Activated T-helper 2 cell treated with anti-CD3 and anti-CD28 coated beads, Interferon-gamma antibody, Interleukin-2, Interleukin-4, amounts not matched to agents 10 μg/mL and 5 μg/mL and 100 μg/mL, durations not matched to agents 14 hours and 24 hours and 36 hours (primary cell): ENCODE measurements at places on chromosomes 12 and 14. TPM values are rescaled to one million over a fixed set of nuclear protein-coding genes. Genes with fewer than 3 reads are reported as not detected.

Gene HOXC4
- total RNA-seq, result 0.14 and 0.21 TPM in 2 replicates

DNA sequence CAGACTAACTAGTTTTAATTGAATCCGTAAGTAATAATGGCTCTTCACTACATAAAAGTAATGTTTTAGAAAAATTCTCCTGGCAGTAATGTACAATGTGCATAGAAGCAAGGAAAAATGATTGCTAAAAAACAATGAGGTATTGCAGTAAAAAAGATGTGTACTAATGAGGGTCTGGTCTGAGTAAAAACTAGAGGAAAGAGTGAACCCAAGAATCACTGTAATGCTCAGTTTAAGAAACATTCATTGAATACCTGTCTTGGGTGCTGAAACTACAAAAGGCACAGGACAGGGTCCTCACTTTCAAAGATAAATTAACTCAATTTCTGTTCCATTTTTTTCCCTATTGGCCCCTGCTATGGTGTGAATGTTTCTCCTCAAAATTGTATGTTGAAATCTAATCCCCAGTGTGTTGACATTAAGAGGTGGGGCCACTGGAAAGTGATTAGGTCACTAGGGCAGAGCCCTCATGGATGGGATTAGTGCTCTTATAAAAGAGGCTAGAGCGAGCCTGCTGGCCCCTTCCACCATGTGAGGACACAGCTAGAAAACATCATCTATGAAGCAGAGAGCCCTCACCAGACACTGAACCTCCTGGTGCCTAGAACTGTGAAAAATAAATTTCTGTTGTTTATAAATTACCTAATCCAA is 51.6 kb downstream of the RPS6KA5 start:
- no peak overlapping the region for H3K4me3 ChIP-seq
- H3K27ac ChIP-seq, result no peak overlapping the region
- no peaks in the 10 kb centered on the region for H3K27me3 ChIP-seq

DNA sequence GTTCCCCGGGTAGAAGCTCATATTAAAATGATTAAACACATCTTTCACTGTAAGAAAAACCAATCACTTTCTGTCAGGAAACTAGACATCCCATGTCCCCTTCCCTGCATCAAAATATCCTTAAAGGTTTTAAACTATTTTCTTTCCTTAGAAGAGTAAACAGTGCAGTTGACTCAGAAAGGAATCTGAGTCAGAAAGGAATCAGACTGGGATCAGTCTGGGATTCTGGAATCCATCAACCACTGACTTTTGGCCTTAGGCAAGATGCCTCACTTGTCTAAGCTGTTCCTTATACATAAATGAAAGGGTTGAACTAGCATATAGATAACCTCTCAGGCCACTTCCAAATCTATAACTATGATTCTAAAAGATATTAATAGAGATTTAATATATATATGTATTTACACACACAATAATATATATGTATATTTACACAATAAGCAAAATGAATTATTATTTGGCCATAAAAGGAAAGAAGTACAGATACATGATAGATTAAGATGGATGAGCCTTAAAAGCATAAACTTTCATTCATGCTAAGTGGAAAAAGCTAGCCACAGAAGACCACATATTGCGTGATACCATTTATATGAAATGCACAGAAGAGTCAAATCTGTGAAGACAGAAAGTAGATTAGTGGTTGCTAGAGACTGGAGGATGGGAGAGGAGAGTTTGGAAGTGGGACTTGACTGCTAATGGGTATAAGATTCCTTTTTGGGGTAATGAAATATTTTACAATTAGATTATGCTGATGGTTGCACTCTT is 114.4 kb downstream of the SLC38A1 start:
- H3K4me3 ChIP-seq, result no peak overlapping the region
- H3K27ac ChIP-seq, result no peak overlapping the region
- peaks cover 2% of the 10 kb centered on the region for H3K4me1 ChIP-seq
- peaks cover 4% of the 10 kb centered on the region for H3K36me3 ChIP-seq

Gene P2RX2
- total RNA-seq, result not detected in 2 replicates

Gene HOXC11
- total RNA-seq, result not detected in 2 replicates

DNA sequence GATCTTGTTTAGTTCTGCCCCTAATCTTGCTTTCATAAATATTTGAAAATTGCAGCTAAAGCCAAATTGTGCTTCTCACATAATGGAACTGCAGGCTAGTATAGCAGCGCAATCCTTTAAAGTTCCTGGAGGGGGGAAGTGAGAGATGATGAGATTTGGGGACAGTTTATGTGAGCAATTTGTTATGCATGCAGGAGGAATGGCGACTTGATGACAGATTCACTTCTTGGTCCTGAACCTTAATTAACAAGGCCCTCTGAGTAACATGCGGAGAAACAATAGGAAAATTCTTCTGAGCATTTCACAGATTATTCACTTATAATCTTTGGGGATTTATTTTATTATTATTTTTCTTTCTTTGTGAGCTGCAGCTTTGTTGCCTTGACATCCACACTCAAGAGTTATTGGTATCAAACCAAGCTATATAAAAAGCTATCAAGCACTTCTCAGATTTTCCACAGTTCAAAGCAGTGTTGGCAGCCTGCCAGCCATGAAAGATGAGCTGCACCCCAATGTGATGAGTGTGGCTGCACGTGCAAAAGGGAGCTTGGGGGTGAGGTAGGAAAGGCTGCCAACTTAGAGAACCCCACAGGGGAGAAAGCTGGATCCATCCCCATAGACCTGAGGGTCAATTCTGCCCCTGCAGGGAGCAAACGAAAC is 1662.2 kb upstream of the FLRT2 start:
- H3K36me3 ChIP-seq, result no peaks in the 10 kb centered on the region
- H3K27ac ChIP-seq, result no peak overlapping the region
- H3K27me3 ChIP-seq, result no peaks in the 10 kb centered on the region
- H3K4me1 ChIP-seq, result no peaks in the 10 kb centered on the region
- no peak for DNase-seq

Gene GZMB
- 4,664 and 4,741 TPM in 2 replicates for total RNA-seq

- H3K27me3 ChIP-seq, result no peaks in the 10 kb centered on the region
- peaks cover 17% of the 10 kb centered on the region for H3K4me1 ChIP-seq
- no peak overlapping the region for H3K4me3 ChIP-seq
- H3K27ac ChIP-seq, result no peak overlapping the region
Measured at GRCh38 chr12:106975993-106976658, 10.8 kb downstream of the MTERF2 start.

GRCh38 chr12:106814714-106815113 is 40.2 kb downstream of the RIC8B start:
- H3K36me3 ChIP-seq, result peaks cover 15% of the 10 kb centered on the region
- no peaks in the 10 kb centered on the region for H3K27me3 ChIP-seq
- H3K4me3 ChIP-seq, result no peak overlapping the region
- H3K4me1 ChIP-seq, result no peaks in the 10 kb centered on the region

GRCh38 chr14:68722968-68723566 is 69.8 kb downstream of the ZFP36L1 start:
- peaks cover 27% of the 10 kb centered on the region for H3K4me1 ChIP-seq
- H3K36me3 ChIP-seq, result peaks cover 3% of the 10 kb centered on the region
- no peak overlapping the region for H3K4me3 ChIP-seq
- no peak overlapping the region for H3K27ac ChIP-seq
- no peaks in the 10 kb centered on the region for H3K27me3 ChIP-seq
- no peak for DNase-seq

DNA sequence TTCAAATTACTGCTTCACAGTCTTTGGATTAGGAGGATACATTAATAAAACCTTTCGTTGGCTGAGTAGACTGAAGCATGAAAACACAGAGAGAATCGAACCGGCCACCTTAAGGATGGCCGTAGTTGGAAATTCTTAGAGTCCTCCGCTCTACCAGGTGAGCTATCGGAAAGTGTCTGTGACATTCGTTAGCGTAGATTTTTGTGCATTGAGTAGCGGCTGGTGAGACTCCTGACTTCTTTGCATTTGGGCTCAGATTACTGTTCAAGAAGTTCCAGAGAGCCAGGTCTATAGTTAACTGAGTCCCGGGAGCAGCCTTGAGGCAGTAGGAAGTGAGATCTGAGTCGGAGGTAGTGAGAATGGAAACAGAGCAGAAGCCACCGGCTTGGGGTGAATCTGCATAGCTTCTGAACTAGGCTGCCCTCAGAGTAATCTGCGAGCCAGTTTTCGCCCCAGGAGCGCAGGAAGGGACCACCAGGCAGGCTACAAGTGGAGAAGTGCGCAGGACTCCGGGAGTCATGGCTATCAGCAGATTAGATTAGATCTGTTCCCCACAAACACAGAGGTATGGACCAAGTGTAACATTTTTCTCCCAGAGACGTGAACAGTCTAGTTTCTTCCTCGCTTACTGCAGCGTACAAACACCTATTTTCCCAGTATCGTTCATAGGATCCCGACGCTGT is 11.0 kb downstream of the OR6S1 start:
- H3K27ac ChIP-seq, result peak overlapping the region; percentile 1
- H3K27me3 ChIP-seq, result peaks cover 74% of the 10 kb centered on the region
- H3K4me1 ChIP-seq, result peaks cover 56% of the 10 kb centered on the region
- peaks cover 3% of the 10 kb centered on the region for H3K36me3 ChIP-seq
- no peak for DNase-seq

Gene TMX1
- total RNA-seq, result 55.1 and 55.2 TPM in 2 replicates

GRCh38 chr12:19924360-19924759 is 444.0 kb upstream of the PDE3A start:
- H3K4me3 ChIP-seq, result no peak overlapping the region
- H3K27me3 ChIP-seq, result no peaks in the 10 kb centered on the region
- H3K27ac ChIP-seq, result no peak overlapping the region
- no peaks in the 10 kb centered on the region for H3K4me1 ChIP-seq

Gene KRT83
- total RNA-seq, result not detected in 2 replicates

DNA sequence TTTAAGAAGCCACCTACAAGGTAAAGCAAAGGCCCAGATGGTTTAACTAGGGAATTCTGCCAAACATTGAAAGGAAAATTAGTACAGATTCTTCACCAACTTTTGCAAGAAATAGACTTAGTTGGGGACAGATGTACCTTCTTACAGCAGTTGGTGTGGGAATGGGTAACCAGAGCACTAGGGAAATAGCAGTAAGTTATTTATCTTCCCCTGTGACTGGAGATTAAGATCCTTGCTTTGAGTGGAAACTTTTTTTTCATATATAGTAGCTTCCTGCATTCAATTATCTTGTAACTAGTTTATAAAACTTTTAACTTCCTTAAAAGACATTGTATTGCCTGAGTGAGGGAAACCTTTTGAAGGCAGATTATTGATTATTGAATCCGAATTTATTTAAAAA is 44.2 kb downstream of the ARID2 start:
- H3K27me3 ChIP-seq, result no peaks in the 10 kb centered on the region
- no peak overlapping the region for H3K4me3 ChIP-seq
- DNase-seq, result no peak
- no peak overlapping the region for H3K27ac ChIP-seq
- H3K36me3 ChIP-seq, result peaks cover 11% of the 10 kb centered on the region
- H3K4me1 ChIP-seq, result peaks cover 14% of the 10 kb centered on the region

Gene TCHP
- total RNA-seq, result 26.0 and 32.6 TPM in 2 replicates

- H3K4me3 ChIP-seq, result no peak overlapping the region
- H3K36me3 ChIP-seq, result no peaks in the 10 kb centered on the region
- H3K4me1 ChIP-seq, result peaks cover 4% of the 10 kb centered on the region
Measured at GRCh38 chr14:96083667-96084320, 44.6 kb downstream of the C14orf132 start.

DNA sequence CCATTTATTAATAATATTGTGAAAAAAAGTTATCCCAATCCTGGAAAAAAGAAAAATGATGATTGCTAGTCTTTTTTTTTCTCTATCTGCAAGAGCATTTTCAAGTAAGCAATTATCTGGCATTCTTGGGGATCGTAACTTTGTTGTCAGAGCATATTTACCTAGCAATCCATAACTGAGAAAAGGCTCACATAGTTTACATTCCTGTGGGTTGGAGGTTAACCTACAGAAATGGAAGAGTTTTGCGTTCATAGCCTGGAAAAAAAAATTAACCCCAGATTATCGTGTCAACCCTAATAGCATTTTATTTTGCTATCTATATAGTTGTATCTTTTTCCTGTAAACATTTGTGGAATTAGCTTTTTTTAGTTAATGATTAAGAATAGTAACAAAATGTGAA is 292.3 kb downstream of the DAD1 start:
- H3K27ac ChIP-seq, result no peak overlapping the region
- H3K4me3 ChIP-seq, result no peak overlapping the region
- H3K27me3 ChIP-seq, result no peaks in the 10 kb centered on the region
- no peaks in the 10 kb centered on the region for H3K4me1 ChIP-seq
- DNase-seq, result no peak

DNA sequence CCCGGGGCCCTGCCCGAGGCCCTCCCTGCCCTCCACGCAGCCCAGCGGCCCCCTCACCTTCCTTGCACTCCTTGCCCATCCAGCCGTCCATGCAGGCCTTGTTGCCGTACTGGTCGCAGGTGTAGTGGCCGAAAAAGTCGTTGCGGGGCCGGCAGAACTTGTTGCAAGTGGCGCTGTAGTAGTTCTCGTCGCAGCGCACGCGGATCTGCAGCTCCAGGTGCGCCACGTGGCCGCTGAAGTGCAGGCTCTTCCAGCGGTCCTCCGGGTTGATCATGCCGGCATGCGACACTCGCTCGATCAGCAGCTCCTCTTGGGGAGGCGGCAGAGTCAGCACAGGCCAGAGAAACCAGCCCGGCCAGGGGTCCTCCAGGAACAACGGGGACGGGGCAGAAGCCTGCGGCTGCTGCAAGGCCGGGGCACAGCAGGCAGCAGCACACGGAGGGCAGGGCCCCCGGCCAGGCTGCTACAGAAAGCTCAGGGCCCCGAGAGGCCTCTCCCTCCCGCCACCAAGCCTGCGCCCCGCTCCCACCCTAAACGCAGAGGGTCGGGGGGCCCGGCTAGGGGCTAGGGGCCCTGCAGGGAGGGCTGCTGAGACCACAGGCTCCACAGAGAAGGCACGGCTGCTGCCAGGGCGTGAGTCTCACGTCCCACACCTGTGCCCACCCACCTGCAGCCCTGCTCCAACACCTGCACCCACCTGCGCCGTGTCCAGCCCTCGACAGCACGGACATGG is 12.7 kb downstream of the JAG2 start:
- no peak overlapping the region for H3K4me3 ChIP-seq
- H3K27me3 ChIP-seq, result no peaks in the 10 kb centered on the region
- H3K27ac ChIP-seq, result no peak overlapping the region
- DNase-seq, result no peak

Gene ZFYVE1
- total RNA-seq, result 8.3 and 9.8 TPM in 2 replicates

DNA sequence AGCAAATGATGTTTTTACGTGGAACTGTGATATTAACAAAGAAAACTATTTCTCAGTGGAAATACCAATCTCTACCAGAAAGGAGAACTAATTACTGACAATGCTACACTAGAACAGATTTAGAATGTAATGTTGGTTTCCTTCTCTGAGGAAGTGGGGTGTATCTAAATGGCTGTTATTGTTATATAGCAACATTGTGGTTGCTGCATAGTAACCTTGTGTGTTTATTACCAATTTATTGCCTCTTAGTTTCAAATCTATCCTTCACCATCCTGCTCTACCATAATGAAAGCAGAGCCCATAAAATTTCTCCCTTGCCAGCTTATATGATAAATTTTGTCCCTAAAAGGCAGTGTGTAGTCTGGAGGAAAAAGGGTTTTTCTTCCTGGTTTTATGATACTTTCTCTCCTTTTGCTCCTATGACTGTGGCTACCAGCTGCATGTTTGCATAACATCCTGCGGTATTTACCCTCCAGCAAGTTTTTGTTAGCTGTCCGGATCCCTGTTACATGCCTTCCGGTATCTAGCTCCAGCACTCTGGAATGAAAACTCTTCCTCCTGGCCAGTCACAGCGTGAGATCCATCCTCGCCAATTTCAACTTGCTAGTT is 5.7 kb upstream of the KLRK1 start:
- peaks cover 22% of the 10 kb centered on the region for H3K27me3 ChIP-seq
- DNase-seq, result no peak
- peaks cover 4% of the 10 kb centered on the region for H3K4me1 ChIP-seq
- H3K36me3 ChIP-seq, result no peaks in the 10 kb centered on the region

GRCh38 chr12:68792952-68793351 is 15.0 kb upstream of the MDM2 start:
- no peaks in the 10 kb centered on the region for H3K36me3 ChIP-seq
- H3K27ac ChIP-seq, result no peak overlapping the region
- peaks cover 5% of the 10 kb centered on the region for H3K4me1 ChIP-seq
- H3K27me3 ChIP-seq, result no peaks in the 10 kb centered on the region
- DNase-seq, result no peak
